H9 (cell line): ENCODE measurements at places on chromosomes 3 and 15. TPM values are rescaled to one million over a fixed set of nuclear protein-coding genes. Genes with fewer than 3 reads are reported as not detected.

BTLA gene
- not detected in 2 replicates for total RNA-seq

TRMT10C gene
- 53.6 and 58.7 TPM in 2 replicates for total RNA-seq

CSTA gene
- total RNA-seq: not detected in 2 replicates

- H3K36me3 ChIP-seq: peaks cover 47% of the 10 kb centered on the region
- DNase-seq: no peak
- no peak overlapping the region for H3K4me3 ChIP-seq
- H3K27me3 ChIP-seq: no peaks in the 10 kb centered on the region
- H3K27ac ChIP-seq: no peak overlapping the region
- H3K4me1 ChIP-seq: peaks cover 14% of the 10 kb centered on the region
Measured at GRCh38 chr15:39896846-39897245, 23.2 kb downstream of the GPR176 start.

- no peaks in the 10 kb centered on the region for H3K27me3 ChIP-seq
- H3K36me3 ChIP-seq: no peaks in the 10 kb centered on the region
Measured at GRCh38 chr3:4852780-4853748, 126.2 kb upstream of the BHLHE40 start.

GRCh38 chr3:57999417-58000115 lies 8.7 kb upstream of the FLNB start:
- H3K4me3 ChIP-seq: no peak overlapping the region
- no peaks in the 10 kb centered on the region for H3K27me3 ChIP-seq
- H3K36me3 ChIP-seq: no peaks in the 10 kb centered on the region
- DNase-seq: no peak
- no peaks in the 10 kb centered on the region; the same call in 1 of the 2 replicates for H3K4me1 ChIP-seq
- H3K27ac ChIP-seq: no peak overlapping the region

- peak; percentile 78 for DNase-seq
- H3K4me1 ChIP-seq: no peaks in the 10 kb centered on the region
- no peaks in the 10 kb centered on the region for H3K27me3 ChIP-seq
- H3K4me3 ChIP-seq: no peak overlapping the region
- H3K36me3 ChIP-seq: no peaks in the 10 kb centered on the region
- H3K27ac ChIP-seq: no peak overlapping the region
Measured at GRCh38 chr15:101320501-101321052, 25.5 kb upstream of the SNRPA1 start.

- H3K4me1 ChIP-seq: no peaks in the 10 kb centered on the region
- no peaks in the 10 kb centered on the region for H3K27me3 ChIP-seq
- no peaks in the 10 kb centered on the region for H3K36me3 ChIP-seq
- no peak for DNase-seq
- no peak overlapping the region for H3K4me3 ChIP-seq
Measured at GRCh38 chr15:95919460-95919859, 411.0 kb upstream of the NR2F2 start.

- DNase-seq: no peak
- no peak overlapping the region for H3K4me3 ChIP-seq
- peaks cover 2% of the 10 kb centered on the region; the same call in 1 of the 2 replicates for H3K36me3 ChIP-seq
Measured at GRCh38 chr15:89030311-89030710, 57.9 kb upstream of the ABHD2 start.

- no peak for DNase-seq
- H3K36me3 ChIP-seq: no peaks in the 10 kb centered on the region
- H3K4me1 ChIP-seq: no peaks in the 10 kb centered on the region
Measured at GRCh38 chr3:73098873-73099272, 37.4 kb downstream of the EBLN2 start.

DNA sequence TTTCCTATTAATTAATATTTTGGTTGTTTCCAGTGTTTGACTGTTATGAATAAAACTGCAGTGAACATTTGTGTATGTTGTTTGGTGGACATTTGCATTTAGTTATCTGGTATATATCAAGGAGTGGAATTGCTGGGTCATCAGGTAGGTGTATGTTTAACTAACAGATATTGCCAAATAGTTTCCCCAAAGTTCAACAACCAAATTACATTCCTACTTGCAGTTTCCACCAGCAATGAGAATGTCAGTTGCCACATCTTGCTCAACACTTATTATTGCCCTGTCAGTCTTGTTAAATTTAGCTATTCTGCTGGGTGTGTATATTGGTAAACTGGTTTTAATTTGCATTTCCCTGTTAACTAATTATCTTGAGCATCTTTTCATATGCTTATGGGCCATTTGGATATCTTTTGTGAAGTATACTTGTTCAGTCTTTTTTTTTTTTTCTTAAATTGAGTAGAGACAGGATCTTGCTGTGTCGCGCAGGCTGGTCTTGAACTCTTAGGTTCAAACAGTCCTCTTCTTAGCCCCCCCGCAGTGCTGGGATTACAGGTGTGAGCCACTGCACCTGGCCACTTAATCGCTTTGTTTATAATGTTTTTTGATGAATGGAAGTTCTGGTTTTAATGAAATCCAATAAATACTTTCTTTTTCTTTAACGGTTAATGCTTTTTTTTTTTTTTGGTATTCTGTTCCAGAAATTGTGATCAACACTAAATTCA lies 7.9 kb downstream of the FEM1B start:
- H3K27me3 ChIP-seq: no peaks in the 10 kb centered on the region
- no peak overlapping the region for H3K4me3 ChIP-seq
- peaks cover 4% of the 10 kb centered on the region for H3K4me1 ChIP-seq

- H3K36me3 ChIP-seq: no peaks in the 10 kb centered on the region
- no peak overlapping the region for H3K4me3 ChIP-seq
- H3K27ac ChIP-seq: no peak overlapping the region
- no peak for DNase-seq
- no peaks in the 10 kb centered on the region; the same call in 1 of the 2 replicates for H3K4me1 ChIP-seq
Measured at GRCh38 chr15:94081829-94082228, 149.5 kb upstream of the MCTP2 start.

GRCh38 chr3:129289201-129289921 lies 10.7 kb downstream of the HMCES start:
- H3K27ac ChIP-seq: no peak overlapping the region
- no peak for DNase-seq
- no peaks in the 10 kb centered on the region for H3K4me1 ChIP-seq
- no peaks in the 10 kb centered on the region for H3K27me3 ChIP-seq
- H3K36me3 ChIP-seq: peaks cover 12% of the 10 kb centered on the region; the same call in 2 of the 3 replicates

- no peaks in the 10 kb centered on the region for H3K36me3 ChIP-seq
- H3K4me3 ChIP-seq: no peak overlapping the region
- no peak for DNase-seq
- H3K27ac ChIP-seq: no peak overlapping the region
- H3K4me1 ChIP-seq: no peaks in the 10 kb centered on the region
Measured at GRCh38 chr3:119184796-119185570, 11.6 kb downstream of the UPK1B start.

DNA sequence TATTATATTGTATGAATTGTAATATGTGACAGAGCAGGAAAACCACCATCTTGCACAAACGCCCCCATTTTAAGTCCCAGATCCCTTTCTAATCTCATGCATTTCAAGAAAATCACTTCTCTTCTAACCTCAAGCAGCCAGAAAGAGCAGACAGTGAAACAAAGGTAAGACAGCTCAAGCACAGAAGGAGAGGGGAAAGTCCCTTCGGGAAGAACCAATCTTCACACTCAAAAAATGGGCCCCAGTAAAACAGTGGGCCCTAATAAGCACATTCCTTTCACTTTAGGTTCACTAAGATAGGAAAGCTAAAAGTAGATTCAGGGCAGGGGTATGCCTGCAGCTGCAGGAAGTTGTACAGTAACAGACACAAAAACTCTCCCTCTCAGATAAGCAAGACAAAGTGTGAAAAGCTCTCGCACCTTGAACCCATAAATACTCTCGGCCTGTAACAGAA lies 1268.7 kb downstream of the SI start:
- DNase-seq: no peak
- H3K36me3 ChIP-seq: no peaks in the 10 kb centered on the region
- H3K27me3 ChIP-seq: no peaks in the 10 kb centered on the region
- no peak overlapping the region for H3K27ac ChIP-seq
- H3K4me3 ChIP-seq: no peak overlapping the region

DNA sequence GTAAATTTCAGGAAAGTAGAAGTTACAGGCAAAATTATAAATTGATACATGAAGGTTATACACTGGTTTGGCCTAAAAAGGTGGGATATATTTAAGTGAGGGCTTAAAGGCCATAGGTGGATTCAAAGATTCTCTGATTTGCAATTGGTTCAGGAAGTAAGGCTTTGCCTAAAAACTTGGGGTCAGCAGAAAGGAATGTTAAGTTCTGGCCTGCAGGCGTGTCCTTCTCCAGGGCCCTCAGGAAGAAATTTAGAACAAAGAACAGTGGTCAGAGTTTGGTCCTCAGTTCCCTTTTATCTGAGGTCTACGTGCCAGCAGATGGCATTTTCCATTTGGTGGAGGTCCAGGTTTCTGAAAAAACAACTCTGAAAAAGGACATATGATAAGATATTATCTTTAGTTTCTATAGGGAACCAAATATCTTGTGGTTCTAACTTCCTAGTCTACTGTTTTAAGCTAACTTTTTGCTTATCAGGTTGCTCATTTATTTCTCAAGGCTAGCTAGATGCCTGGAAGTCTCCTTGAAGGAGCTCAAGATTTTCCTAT lies 40.5 kb downstream of the SCN11A start:
- no peaks in the 10 kb centered on the region for H3K27me3 ChIP-seq
- no peak for DNase-seq
- no peaks in the 10 kb centered on the region for H3K4me1 ChIP-seq
- H3K36me3 ChIP-seq: no peaks in the 10 kb centered on the region
- no peak overlapping the region for H3K27ac ChIP-seq
